ENCODE measurements at places on chromosomes 6 and 20.

GRCh38 chr6:77620278-77620882, 32.5 kb upstream of the MEI4 start:
- no peak for DNase-seq

DNA sequence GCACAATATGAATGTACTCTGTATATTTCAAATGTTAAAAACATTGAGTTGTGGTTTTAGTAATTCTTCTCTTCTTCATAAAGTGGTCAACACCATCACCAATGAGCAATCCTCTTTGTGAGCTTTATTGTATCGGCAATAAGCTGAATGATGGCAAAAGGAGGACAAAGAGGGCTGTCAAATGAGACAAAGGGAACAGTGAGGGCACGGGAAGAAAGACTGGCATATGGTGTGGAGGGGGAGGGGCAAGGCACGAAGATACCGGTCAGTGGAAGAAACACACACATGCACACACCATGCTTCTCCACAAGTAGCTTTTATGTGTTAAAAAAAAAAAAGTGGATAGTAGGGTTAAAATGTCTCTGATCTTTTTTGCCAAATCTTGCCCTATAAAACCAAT, 506.8 kb upstream of the CITED2 start:
- DNase-seq = no peak

- DNase-seq = no peak
Measured at GRCh38 chr6:106727480-106728149, 98.2 kb downstream of the QRSL1 start.

DNA sequence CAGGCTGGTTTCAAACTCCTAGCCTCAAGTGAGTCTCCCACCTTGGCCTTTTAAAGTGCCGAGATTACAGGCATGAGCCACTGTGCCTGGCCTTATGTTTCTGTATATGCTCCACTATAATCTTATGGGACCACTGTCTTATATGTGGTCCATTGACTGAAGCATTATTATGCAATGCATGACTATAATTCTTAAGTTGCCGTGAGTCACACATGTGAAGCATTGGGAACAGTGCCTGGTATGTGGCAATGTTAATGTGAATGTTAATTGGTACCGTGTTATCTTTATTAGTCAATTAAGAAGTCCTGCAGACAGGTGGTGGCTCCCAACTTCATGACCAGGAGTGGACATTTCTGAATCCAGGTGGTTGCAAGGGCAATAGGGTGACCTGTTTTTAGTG, 14.7 kb upstream of the ASXL1 start:
- DNase-seq = no peak

DNA sequence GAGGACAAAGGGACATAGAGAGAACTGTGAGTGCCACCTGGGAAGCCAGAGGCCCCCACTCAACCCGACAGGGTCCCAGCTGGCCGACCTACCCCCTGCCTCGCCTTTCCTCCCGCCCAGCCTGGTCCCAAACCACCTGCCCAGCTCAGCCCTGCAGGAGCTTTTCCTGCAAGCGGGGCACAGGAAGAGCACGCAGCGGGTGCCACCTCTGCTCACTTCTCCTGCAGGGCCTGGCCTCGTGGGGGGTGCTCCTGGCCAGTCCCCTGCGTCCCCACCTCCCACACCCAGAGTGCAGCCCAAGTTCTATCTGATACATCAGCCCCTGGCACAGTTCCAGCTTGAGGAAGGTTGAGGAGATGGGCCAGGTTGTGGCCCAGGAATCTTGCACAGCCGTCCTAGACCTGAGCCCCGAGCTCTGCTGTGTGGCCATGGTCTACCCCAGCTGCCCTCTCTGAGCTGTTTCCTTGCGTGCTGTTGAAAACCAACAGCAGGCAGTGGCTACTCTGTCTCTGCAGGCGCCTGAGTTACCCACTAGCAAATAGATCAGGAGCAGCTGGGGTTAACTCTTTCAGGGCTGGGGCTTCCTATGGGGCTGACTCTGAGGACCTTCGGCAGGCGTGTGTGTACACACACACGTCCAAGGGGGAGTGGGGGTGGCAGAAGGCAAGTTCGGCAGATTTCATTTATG, 1.7 kb downstream of the NECAB3 start:
- DNase-seq = no peak

GRCh38 chr20:44769481-44769863, 23.8 kb downstream of the KCNK15 start:
- DNase-seq = no peak

- no peak for DNase-seq
Measured at GRCh38 chr6:56947924-56948323, 7.0 kb upstream of the BEND6 start.

- no peak for DNase-seq
Measured at GRCh38 chr6:124854338-124854922, 107.8 kb upstream of the RNF217 start.

DNA sequence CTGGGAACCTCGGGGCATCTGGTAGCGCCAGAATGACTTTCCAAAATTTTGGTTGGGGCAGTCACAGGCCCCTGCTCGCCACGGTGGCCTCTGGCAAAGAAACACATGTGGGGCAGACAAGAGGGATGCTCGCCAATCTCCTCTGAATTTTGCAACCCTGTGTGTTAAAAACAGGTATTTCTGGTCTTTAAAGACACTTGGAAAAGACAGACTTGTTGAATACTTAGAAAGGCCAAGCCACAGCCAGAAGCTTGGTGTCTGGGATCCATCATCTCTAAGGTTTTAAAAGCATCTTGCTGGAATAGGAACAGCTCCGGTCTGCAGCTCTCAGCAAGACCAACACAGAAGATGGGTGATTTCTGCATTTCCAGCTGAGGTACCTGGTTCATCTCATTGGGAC, 31.2 kb downstream of the HLA-E start:
- DNase-seq = no peak

DNA sequence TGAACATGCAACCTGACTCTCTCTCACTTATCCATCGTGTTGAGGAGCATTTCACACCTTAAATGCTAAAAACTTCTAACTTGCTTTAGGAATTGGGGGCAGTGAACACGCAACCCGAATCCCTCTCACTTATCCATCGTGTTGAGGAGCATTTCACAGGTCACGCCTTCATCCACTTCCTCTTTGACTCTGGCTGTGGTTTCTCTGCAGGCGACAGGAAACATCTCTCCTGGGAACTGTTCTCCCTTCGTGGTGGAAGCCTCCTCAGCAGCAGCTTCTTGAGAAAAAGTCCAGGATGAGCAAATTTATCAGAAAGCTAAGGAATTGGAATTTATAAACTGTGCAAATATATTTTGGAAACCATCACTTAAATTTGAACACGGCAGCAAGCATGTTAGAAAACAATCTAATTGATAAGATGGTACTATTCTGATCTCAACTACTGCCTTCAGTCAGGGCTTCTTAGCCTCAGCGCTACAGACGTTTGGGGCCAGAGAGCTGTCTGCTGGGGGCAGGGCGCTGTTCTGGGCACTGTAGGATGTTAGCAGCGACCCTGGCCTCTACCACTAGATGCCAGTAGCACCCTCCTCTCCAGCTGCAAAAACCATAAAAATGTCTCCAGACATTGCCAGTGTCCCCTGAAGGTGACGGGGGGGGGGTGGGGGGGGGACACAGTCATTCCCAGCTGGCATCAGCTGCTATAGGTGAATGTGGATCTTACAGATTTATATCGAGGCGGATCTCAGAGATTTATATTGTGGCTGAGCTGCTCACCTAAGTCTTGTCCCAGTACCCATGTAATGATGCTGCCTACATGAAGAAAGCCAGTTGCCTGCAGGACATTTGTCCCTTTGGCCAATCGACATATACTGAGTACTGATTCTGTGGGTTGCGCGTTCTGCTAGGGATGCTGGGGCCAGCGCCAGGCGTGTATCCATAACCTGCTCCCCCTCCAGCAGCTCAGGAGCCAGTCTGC, 26.2 kb downstream of the CTCFL start:
- DNase-seq = no peak

- DNase-seq = no peak
Measured at GRCh38 chr20:43237651-43238168, 48.0 kb upstream of the PTPRT start.

- DNase-seq = no peak
Measured at GRCh38 chr20:62570897-62571668, 71.2 kb upstream of the SLCO4A1 start.

DNA sequence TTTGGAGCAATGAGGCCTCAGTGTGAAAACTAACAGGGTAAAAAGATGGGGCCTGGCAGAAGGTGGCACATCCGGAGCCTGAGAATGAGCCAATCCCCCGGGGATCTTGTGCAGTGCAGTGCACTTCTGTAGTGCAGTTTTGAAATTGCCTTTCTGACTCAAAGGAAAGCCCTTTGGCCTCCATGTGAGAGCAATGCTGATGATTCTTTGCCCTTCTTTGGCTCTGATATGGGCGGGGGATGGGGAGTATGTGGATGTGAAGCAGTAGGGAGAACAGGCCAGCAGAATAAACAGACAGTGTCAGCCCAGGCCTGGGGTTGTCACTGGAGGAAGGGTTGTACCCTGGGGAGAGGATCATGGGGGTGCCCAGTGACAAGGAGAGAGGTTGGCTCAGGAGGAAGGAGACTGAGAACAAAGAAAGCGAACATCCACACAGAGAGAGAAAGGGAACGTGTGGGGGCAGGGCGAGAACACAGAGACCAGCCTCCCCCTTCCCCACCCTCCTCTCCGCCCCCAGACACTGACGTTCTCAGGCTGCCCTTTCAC, 351.2 kb downstream of the CDC5L start:
- no peak for DNase-seq

DNA sequence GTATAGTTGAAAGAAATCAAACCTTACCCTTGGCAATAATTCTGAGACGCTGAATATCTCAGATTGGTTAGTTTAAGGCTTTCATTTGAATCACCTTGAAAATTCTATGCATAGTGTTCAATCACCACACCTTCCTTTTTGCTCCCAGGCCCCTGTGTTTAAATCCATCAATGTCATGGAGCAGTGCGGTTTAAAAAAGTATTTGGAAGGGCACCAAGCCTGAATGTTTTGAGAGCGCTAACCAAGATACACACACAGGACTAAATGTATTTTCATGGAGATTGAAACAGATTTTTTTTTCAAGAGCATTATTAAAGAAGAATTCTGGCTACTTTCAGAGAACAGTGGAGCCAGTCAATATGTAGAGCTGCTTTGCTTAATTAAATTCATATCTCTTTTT, 195.7 kb downstream of the CENPW start:
- DNase-seq = no peak

- DNase-seq = no peak
Measured at GRCh38 chr6:135180542-135181332, at the start of gene MYB. TSS of gene MYB (plus strand) at chr6:135181308. CDS start at chr6:135181514, 206 bp downstream.

GRCh38 chr20:57383447-57384347, 7.5 kb upstream of the RBM38 start:
- DNase-seq = no peak

- DNase-seq = no peak
Measured at GRCh38 chr20:31934968-31935764, 16.7 kb downstream of the PDRG1 start.

GRCh38 chr20:8076306-8077136, 55.5 kb upstream of the PLCB1 start:
- no peak for DNase-seq

GRCh38 chr6:20582586-20583443, 48.6 kb downstream of the CDKAL1 start:
- no peak for DNase-seq

Measured in right renal pelvis (tissue), 4 donors.